ENCODE measurements at places on chromosomes 1 and 21. TPM values are rescaled to one million over a fixed set of nuclear protein-coding genes. Genes with fewer than 3 reads are reported as not detected.

RBM11 gene
- 1.4 TPM for total RNA-seq

SLC45A1 gene
- 0.12 TPM for total RNA-seq

TNFRSF4 gene
- 702 TPM for total RNA-seq

IL10 gene
- total RNA-seq: 3.4 TPM

GIPC2 gene
- not detected for total RNA-seq

LEFTY1 gene
- not detected for total RNA-seq

KIF14 gene
- 11.6 TPM for total RNA-seq

VANGL2 gene
- total RNA-seq: 0.02 TPM

DNA sequence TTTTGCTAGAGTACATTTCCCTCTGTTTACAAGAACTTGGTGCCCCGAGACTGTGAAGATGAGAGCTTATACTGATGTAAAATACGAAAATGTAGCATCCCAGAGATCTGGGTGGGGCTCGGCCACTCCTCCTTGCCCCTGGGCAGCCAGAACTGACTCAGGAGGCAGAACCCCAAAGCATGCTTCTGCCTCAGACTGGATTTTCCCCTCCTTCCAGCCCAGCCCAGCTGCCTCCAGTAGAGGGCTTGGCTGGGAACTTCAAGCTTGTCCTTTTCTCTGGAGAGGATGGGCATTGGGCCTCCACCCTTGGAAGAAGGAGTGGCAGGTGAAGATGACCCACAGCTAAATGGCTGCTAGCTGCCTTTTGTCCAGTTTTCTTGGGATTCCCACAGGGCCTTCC, 24.3 kb upstream of the BTG2 start:
- H3K4me3 ChIP-seq: no peak overlapping the region
- DNase-seq: no peak
- no peaks in the 10 kb centered on the region for H3K36me3 ChIP-seq

GRCh38 chr1:43991476-43992231, at the start of gene CCDC24:
Gene CCDC24, plus strand, starts transcription at chr1:43991599. Its CDS starts 280 bp downstream, at chr1:43991879.
- peaks cover 2% of the 10 kb centered on the region for H3K36me3 ChIP-seq
- H3K4me3 ChIP-seq: peak within 1 kb of the TSS; percentile 92
- H3K27me3 ChIP-seq: no peaks in the 10 kb centered on the region
- peak; percentile 95 for DNase-seq
- H3K4me1 ChIP-seq: peaks cover 14% of the 10 kb centered on the region

GRCh38 chr1:101071470-101071891, 45.9 kb upstream of the DPH5 start:
- no peaks in the 10 kb centered on the region for H3K27me3 ChIP-seq
- no peak for DNase-seq
- H3K4me1 ChIP-seq: peaks cover 20% of the 10 kb centered on the region
- H3K27ac ChIP-seq: no peak overlapping the region
- H3K36me3 ChIP-seq: peaks cover 32% of the 10 kb centered on the region

GRCh38 chr1:186473047-186473446, 12.1 kb upstream of the PDC start:
- H3K36me3 ChIP-seq: no peaks in the 10 kb centered on the region
- H3K27ac ChIP-seq: no peak overlapping the region
- peaks cover 8% of the 10 kb centered on the region for H3K27me3 ChIP-seq
- DNase-seq: no peak

DNA sequence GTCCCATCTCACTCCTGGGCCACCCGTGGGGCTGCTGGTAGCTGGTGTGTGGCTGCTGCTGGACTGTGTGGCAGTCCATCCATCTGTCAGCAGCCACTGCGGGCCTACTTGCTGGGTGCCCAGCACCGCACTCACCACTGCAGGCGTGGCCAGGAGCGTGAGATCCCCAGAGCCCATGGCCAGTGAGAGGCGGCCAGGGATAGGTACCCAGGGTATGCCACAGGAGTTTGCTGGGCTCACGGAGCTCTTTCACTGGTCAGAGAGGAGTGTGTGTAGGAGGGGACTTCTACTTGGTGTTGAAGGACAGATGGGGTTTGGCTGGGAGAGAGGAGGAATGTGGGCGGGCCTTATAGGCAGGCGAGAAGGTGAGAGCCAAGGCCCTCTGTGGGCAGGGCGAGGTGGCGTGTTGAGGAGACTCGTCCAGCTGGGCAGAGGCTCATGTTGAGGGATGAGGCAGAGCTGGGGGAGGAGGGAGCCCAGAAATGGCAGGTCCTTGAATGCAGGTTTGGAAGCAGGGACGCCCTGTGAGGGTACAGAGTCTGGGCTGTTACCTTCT, 15.0 kb downstream of the QSOX1 start:
- H3K36me3 ChIP-seq: no peaks in the 10 kb centered on the region
- H3K27me3 ChIP-seq: no peaks in the 10 kb centered on the region
- H3K4me1 ChIP-seq: peaks cover 3% of the 10 kb centered on the region
- H3K4me3 ChIP-seq: no peak overlapping the region
- no peak overlapping the region for H3K27ac ChIP-seq

DNA sequence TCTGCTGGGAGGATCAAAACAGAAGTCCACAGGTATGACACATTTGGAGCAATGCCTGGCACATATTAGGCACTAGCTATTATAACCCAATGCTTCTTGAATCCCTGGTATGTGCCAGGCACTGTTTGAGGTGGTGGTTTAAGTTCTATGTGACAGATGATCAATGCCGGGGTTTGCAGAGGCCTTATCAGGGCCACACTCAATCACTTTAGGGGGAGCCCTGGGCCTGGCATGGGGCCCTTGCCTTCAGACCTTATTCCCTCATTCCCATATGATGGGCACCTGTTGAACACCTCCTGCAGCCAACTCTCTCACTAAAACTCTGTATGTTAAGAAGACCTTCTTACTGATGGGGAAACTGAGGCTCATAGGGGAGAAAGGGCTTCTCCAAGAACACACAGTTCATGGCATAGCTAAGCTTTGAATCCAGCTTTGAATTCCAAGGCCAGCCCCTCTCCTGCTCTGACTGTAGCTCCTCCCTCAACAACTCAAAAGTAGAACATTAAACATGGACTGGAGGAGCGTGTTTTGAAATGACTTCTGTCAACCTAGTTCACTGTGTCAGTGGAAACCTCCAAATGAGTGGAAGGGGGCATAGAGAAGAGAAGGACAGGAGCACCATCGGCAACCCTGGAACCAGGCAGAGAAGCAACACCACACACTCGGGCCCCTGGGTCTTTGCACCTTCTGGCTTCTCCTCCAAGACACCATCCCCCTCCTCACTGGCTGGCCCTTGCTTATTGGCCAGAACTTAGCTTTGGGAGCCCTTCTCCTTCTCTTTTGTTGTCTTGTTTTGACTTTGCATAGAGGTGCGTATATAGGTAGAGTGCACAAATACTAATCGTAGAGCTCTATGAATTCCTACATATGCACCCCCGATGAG, 6.6 kb upstream of the IFFO2 start:
- DNase-seq: no peak
- H3K27me3 ChIP-seq: peaks cover 34% of the 10 kb centered on the region
- peaks cover 11% of the 10 kb centered on the region for H3K4me1 ChIP-seq
- H3K4me3 ChIP-seq: no peak overlapping the region

DNA sequence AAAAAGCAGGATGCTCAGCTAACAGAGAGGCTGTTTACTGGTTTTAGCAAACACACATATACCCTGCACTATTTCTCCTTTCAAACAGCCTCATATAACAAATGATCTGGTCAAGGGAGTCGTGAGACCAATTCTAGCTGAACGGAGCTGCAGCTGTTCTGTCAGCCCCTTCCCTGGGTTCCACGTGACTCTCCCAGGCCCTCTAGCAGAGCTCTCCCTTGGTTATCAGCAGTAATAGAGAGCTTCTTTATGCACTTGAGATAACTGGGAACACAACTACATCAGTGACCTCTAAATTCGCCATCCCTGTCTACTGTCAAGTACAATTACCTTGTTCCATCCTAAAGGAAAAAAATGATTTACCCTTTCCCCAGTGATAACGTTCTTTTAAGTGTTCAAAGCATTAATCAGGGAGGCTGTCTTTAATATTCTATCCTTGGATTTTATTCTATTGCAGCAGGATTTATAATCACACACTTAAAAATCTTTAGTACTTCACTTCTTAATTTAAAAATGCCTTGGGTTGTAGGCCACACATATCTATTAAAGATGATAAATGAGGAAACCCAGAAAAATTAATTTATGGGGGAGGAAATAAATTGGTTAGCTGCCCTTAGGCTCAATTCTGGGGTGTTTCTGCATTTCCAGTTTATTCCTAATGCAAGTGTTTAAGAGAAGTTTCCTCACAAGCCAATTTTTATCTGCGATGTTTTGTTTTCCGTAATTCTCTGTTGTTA, 28.2 kb downstream of the PTGER3 start:
- H3K36me3 ChIP-seq: no peaks in the 10 kb centered on the region
- no peak for DNase-seq
- peaks cover 2% of the 10 kb centered on the region for H3K27me3 ChIP-seq
- no peaks in the 10 kb centered on the region for H3K4me1 ChIP-seq

- H3K27me3 ChIP-seq: no peaks in the 10 kb centered on the region
- no peak for DNase-seq
- no peak overlapping the region for H3K4me3 ChIP-seq
- no peaks in the 10 kb centered on the region for H3K36me3 ChIP-seq
- H3K27ac ChIP-seq: no peak overlapping the region
Observed at GRCh38 chr1:175410560-175410959, 218.0 kb upstream of the KIAA0040 start.

- peaks cover 12% of the 10 kb centered on the region for H3K4me1 ChIP-seq
- DNase-seq: no peak
- H3K36me3 ChIP-seq: peaks cover 57% of the 10 kb centered on the region
- no peaks in the 10 kb centered on the region for H3K27me3 ChIP-seq
Observed at GRCh38 chr1:156786640-156787039, 19.3 kb downstream of the PRCC start.

DNA sequence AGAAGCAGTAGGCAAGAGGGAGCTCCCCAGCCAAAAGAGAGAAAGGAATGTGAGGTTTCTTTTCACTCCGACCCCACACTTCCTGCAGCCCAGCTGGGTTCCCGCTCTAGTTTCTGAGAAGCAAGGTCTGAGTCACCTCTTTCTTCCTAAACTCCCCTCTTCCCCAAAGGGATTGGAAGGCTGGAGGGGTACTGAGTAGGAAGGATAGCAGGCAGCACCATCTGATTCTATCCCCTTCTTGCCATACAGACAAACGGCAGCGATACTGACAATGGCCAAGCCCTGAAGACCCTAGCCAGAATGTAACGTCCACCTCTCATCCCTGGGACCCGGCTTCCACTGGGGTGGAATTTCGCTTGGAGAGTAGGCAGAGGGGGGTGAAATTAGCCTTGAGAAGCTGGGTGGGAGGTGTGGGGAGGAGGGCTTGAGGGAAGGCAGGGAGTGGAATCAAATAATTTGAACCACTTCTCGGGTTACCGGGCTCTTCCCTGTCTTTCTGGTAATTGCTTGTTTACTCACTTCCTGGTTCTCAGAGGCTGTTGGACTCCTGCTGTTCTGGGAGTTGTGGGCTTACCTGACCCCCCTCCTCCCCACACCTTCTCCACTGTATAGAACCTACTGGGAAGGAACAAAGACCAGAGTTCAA, 13.2 kb downstream of the IER5 start:
- H3K4me3 ChIP-seq: peak overlapping the region; percentile 79
- H3K4me1 ChIP-seq: peaks cover 80% of the 10 kb centered on the region
- H3K36me3 ChIP-seq: no peaks in the 10 kb centered on the region

GRCh38 chr1:55212349-55213150, 2.6 kb downstream of the USP24 start:
- H3K4me1 ChIP-seq: peaks cover 64% of the 10 kb centered on the region
- peaks cover 20% of the 10 kb centered on the region for H3K36me3 ChIP-seq
- H3K4me3 ChIP-seq: peak overlapping the region; percentile 97
- peak; percentile 62 for DNase-seq
- peak overlapping the region; percentile 62 for H3K27ac ChIP-seq
- no peaks in the 10 kb centered on the region for H3K27me3 ChIP-seq

- no peak overlapping the region for H3K27ac ChIP-seq
- no peak overlapping the region for H3K4me3 ChIP-seq
- H3K4me1 ChIP-seq: no peaks in the 10 kb centered on the region
- H3K27me3 ChIP-seq: peaks cover 13% of the 10 kb centered on the region
Observed at GRCh38 chr1:168731244-168731953, 2.4 kb upstream of the DPT start.

DNA sequence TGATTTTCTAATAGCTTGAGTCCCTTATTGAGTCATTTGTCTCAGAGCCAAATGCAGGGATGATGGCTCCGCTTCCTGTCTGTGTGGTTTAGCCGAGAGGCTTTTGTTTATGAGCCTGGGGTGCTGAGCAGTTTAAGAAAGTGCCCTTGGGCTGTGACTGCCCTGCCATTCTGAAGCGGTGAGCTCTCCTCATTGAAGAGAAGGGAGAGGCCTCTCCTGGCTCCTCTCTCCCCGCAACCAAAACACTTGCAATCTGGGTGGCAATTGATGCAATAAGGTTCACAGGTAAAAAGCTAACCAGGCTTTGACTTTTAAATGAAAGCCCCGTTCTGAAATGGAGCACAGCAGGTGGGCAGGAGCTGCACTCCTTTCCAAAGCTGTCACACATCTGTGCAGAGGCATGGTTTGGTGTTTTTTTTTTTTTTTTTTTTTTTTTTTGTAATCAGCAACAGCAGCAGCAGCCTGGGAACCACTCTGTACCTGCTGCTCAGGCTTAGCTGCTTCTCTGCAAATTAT, 403.7 kb downstream of the SIPA1L2 start:
- H3K4me3 ChIP-seq: no peak overlapping the region
- peaks cover 6% of the 10 kb centered on the region for H3K27me3 ChIP-seq
- peak; percentile 69 for DNase-seq
- H3K4me1 ChIP-seq: peaks cover 7% of the 10 kb centered on the region
- no peaks in the 10 kb centered on the region for H3K36me3 ChIP-seq

DNA sequence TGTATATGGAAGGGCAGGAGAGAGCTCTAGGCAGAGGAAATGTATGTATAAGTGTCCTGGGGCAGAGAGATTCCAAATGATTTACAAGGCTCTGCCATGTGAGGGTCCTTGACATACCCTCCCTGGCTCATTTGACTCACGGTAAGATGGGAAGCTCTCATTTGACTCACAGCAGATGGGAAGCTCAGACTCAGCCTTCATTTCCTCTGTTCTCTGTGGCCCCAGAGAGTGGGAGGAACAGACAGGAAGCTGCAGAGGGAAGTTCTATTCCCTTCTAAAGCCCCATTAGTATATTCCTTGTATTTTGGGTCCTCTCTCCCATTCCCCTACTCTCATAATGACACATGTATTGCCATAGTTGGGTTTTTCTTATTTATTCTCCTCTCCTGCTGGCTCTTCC, 44.9 kb downstream of the FOXD2 start:
- H3K36me3 ChIP-seq: no peaks in the 10 kb centered on the region
- H3K4me3 ChIP-seq: no peak overlapping the region
- H3K27me3 ChIP-seq: peaks cover 2% of the 10 kb centered on the region
- H3K27ac ChIP-seq: no peak overlapping the region
- no peak for DNase-seq
- no peaks in the 10 kb centered on the region for H3K4me1 ChIP-seq

DNA sequence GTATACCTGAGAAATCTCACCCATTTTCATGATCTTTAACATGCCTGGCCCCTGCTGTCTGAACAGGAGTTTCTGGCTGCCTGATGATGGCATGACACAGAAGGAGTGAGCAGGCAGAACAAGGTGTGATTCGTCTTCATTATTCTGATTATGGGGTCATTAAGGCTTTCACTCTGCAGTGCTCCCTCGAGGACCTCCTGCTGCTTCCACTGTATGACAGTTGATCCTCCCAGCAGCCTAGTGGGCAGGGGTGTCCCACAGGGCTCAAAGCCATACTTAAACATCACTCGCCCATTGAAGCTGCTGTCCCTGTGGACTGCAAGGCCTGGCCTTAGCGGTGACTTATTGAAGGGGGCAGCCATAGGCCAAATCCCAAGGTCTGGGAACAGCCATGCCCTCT, 12.7 kb upstream of the PARS2 start:
- H3K4me1 ChIP-seq: no peaks in the 10 kb centered on the region
- H3K27ac ChIP-seq: no peak overlapping the region
- no peak for DNase-seq
- H3K4me3 ChIP-seq: no peak overlapping the region

Measured in activated CD4-positive, alpha-beta T cell treated with anti-CD3 and anti-CD28 coated beads, Interleukin-2, amount 10 ng/mL, durations not matched to agents 24 days and 14 days (primary cell).